Activated CD4-positive, alpha-beta T cell treated with anti-CD3 and anti-CD28 coated beads, Interleukin-2, amount 10 ng/mL, durations not matched to agents 7 days and 5 days (primary cell): ENCODE measurements at places on chromosomes 2 and 18. TPM values are rescaled to one million over a fixed set of nuclear protein-coding genes. Genes with fewer than 3 reads are reported as not detected.

The HK2 gene
- 27.8 TPM for total RNA-seq

The CAMKMT gene
- 12.1 TPM for total RNA-seq

The MOGAT1 gene
- total RNA-seq: not detected

- no peaks in the 10 kb centered on the region for H3K4me1 ChIP-seq
- no peak overlapping the region for H3K27ac ChIP-seq
- H3K36me3 ChIP-seq: no peaks in the 10 kb centered on the region
- H3K27me3 ChIP-seq: peaks cover 26% of the 10 kb centered on the region
- no peak for DNase-seq
Observed at GRCh38 chr2:176763851-176764404, 448.7 kb upstream of the HNRNPA3 start.

GRCh38 chr2:9548506-9548905 lies 7.1 kb downstream of the ADAM17 start:
- peak overlapping the region; percentile 58 for H3K4me3 ChIP-seq
- H3K36me3 ChIP-seq: peaks cover 7% of the 10 kb centered on the region
- no peaks in the 10 kb centered on the region for H3K27me3 ChIP-seq

DNA sequence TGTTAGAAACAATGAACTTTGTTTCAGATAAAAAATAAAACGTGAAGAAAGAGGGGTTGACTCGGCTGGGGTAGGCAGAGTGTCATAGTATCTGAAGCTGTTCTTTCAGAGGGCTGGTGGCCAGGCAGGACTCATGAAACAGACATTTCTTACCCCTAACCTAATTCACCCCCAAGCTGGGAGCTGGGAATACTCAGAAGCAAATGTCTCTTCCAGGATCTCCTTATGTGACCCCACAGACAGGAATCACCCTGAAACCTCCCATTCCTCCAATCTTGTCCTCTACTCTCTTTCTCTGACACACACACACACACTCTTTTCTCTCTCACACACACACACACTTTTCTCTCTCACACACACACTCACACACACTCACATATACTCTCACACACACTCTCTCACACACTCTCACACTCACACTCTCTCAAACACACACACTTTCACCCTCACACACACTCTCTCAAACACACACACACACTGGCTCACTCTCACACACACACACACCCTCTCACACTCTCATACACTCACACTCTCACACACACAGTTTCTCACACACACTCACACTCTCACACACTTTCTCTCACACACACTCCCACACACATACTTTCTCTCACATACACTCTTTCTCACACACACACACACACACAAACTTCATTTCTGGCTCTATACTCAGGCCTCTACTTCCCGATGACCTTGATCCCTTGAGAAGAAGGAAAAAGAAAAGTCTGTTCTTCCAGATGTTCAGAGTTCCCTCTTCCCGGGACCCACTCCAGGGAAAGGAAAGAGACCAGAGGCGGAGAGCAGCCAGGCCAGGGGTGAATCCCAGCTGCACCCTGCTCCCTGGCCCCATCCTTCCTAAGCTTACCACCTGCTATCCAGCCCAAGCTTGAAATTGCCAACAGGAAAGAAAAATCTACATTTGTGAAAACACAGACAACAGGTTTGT lies 167.7 kb downstream of the TXNL1 start:
- no peak overlapping the region for H3K4me3 ChIP-seq
- DNase-seq: no peak
- H3K27me3 ChIP-seq: peaks cover 2% of the 10 kb centered on the region
- no peak overlapping the region for H3K27ac ChIP-seq
- H3K36me3 ChIP-seq: no peaks in the 10 kb centered on the region

DNA sequence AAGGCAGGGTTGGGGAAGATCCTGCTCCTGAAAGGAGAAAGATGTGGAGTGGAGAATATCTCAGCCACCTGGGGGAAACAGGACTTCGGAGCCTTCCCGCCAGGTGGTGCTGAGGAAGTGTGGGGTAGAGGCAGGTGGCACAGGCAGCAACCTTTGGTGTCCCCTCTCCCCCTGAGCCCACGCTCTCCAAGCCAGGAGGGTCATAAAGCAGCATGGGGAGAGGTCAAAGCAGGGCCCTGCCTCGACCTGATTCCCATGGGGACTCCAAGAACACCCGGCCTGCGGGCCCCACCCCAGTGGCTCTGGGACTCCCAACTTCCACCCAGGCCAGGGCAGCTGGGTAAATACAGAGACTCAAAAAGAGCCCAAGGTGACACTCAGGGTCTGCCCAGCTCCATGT lies 54.3 kb upstream of the SLC66A3 start:
- DNase-seq: no peak
- no peak overlapping the region for H3K4me3 ChIP-seq
- no peak overlapping the region for H3K27ac ChIP-seq
- no peaks in the 10 kb centered on the region for H3K36me3 ChIP-seq

- no peak for DNase-seq
- H3K4me1 ChIP-seq: no peaks in the 10 kb centered on the region
- no peaks in the 10 kb centered on the region for H3K36me3 ChIP-seq
- H3K27ac ChIP-seq: no peak overlapping the region
- no peaks in the 10 kb centered on the region for H3K27me3 ChIP-seq
Observed at GRCh38 chr2:229296016-229296415, 24.9 kb upstream of the PID1 start.

DNA sequence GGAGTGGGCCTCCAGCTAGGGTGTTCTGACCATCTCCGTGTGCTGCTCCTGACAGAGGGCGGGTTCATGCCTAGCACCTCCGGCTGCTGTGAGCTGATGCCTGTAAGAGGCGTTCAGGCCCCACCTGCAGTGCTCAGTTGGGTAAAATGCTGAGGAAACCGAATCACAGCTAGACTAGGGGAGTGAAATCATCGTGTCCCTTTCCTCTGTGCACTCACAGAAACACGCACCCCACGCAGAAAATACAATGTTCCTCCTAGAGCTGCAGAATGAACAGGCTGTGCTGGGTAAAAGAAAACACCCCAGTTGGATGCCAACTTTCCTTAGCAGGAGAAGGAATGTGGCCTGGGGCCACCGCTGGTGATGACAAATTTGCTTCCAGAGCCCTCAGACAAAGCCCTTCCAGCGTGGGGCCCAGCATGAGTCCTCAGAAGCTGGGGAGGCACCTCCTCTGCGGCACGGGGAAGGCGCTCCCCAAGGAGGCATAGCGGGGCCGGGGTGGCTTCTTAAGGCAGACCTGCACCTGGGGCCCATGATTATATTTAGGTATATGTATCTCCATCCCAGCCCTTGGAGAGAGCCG lies 16.3 kb upstream of the ARHGEF4 start:
- peaks cover 15% of the 10 kb centered on the region for H3K4me1 ChIP-seq
- H3K36me3 ChIP-seq: no peaks in the 10 kb centered on the region
- H3K27me3 ChIP-seq: peaks cover 8% of the 10 kb centered on the region
- no peak for DNase-seq
